GM23248 (cell line): ENCODE measurements at places on chromosomes 7 and 10. TPM values are rescaled to one million over a fixed set of nuclear protein-coding genes. Genes with fewer than 3 reads are reported as not detected.
A peak's percentile ranks its signal among the peaks of the same experiment; 100 is the strongest.

Gene CADPS2
- 0.13 and 0.43 TPM in 2 replicates for total RNA-seq

Gene RAB19
- total RNA-seq = not detected in 2 replicates

Gene AKAP9
- total RNA-seq = 24.1 and 24.7 TPM in 2 replicates

Gene VSIR
- total RNA-seq = 60.8 and 81.6 TPM in 2 replicates

Gene GRID1
- total RNA-seq = not detected in 2 replicates

Gene DNAJC12
- total RNA-seq = 0.76 and 3.4 TPM in 2 replicates

Gene AVL9
- total RNA-seq = 12.0 and 13.3 TPM in 2 replicates

Gene GDF2
- not detected in 2 replicates for total RNA-seq

Gene TBX20
- total RNA-seq = not detected in 2 replicates

- no peak for DNase-seq
Observed at GRCh38 chr10:86651021-86651471, 3.3 kb upstream of the OPN4 start.

DNA sequence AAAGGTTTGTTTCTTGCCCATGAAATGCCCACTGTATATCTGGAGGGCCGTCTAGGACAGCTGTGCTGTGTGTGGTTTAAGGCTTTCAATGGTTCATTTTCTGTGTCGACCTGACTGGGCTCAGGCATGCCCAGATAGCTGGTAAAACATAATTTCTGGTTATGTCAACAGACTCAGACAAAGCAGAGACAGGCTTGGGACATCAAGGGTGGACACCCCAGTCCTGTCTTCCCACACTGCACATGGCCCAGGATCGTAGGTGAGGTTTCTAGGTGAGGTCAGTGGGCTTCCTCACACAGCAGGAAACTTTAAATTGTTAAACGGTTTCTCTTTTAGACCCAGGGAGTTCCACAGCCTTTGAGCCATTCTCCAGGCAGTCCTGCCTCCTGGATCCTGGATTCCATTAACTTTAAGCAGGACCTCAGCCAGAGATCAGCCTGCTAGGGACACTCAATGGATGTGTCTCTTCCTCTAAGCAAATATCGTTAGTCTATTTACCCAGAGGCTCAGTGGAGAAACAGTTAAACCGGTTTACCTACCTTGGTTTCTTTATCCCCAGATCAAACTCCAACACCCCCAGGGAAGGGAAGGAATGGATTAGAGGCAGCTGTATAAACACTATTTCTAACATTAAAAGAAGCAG is 66.4 kb downstream of the ST8SIA6 start:
- DNase-seq = no peak

DNA sequence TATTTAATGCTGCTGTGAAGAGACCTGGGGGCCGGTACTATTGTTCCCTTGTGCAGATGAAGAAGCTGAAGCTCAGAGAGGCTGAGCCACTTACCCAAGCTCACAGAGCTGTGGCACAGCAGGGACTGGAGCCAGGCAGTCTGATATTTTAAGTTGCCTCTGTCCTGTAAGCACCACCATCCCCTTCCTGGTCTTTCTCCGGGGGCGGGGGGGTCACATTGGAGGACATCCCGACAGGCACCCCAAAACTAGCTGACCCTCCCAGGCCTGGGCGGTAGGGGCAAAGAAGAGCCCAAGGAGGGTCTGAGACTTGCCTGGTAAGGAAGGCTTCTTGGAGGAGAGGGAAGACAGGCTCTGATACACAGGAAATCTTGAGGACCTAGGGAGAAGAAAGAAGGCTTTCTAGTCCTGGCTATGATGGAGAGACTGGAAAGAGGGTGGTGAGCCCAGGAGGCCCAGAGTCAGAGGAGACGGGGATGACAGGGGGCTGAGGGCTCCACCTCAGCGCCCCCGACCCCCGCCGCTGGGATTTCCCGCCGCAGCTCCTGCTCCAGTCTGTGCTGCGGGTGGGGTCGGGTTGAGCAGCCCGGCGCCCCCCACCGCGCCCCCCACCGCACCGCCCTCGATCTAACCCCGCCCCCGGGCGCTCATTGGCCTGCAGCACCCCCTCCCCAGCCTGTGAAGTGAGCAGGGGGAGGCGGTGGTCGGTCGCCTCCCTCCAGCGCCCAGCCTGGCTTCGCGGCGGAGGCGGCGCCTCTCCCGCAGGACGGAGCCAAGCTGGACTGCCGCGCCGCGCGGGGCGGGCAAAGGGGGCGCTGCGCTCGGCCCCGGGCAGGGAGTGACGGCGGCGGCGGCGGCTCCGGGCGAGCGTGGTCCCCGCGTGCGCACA is at the start of gene ADCYAP1R1:
Gene ADCYAP1R1 (plus strand): TSS at position 711 of the 889 bp plus-strand sequence. CDS start 10,957 bp downstream, outside the sequence.
- DNase-seq = no peak

- no peak for DNase-seq
Observed at GRCh38 chr10:1272079-1272776, 216.0 kb downstream of the WDR37 start.

GRCh38 chr10:67779465-67780203 is 58.4 kb downstream of the DNAJC12 start:
- DNase-seq = peak; percentile 83

- no peak for DNase-seq
Observed at GRCh38 chr10:48580236-48580635, 24.6 kb downstream of the ARHGAP22 start.

DNA sequence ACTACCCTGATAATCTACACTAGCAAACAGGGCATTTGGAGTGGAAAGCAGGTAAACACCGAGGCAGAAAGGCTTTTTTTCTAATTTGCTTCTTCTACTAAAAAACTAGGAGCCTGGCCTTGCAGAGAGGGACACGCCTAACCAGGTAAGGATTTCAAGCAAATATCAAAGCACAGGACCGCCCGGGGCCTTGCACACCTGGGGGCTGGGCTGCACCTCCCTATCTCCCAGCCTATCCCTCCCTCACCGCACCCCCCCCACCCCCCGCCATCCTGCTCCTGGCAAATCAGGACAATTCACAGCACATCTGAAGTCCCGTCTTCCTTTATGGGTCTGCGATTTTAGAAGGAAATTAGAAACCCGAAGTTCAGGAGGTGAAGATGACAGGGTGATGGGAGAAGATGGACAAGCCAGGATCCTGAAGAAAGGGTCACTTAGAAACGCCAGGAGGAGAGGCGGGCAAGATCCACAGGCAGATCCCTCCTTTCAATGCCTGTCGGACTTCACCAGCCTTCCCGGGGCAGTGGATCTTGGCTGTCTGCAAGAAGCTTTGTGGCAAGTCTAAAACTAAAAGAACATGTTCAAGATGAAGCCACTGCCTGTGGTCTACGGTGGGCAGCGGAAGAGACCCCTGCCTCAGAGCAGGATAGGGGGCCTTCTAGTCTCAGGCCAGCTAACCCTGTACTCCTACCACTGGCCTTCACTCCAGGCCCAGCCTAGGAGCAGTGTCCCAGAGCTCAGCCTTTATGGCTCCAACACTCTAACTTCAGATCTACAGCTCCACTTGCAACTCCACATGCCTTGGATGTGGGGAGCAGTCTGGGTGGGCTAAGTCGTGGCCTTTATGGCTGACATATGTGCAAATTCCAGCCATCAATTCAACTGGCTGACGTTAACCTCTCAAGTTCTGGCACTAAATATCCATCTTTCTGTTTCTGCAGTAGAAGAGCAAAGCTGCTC is 43.9 kb downstream of the TNS3 start:
- peak; percentile 9 for DNase-seq

DNA sequence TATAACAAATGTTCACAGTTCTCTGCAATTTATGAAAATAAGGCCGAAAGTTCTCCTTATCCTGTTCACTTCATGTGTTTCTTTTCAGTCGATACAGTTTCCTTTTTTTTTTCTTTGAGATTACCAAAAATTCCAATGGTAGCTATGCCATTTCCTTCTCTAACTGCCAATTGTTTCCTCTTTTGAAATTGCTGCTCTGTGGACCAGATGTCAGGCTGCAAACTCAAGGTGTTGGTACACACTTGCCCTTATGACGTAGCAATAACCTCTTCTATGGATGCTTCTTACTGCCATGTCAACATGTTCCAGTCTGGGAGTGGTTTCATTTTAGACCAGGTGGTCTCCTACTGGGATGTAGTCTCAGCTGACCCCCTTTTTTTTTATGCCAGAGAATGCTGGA is 52.9 kb downstream of the CASD1 start:
- DNase-seq = peak; percentile 33

GRCh38 chr7:31253532-31253931 is 87.0 kb downstream of the NEUROD6 start:
- no peak for DNase-seq

DNA sequence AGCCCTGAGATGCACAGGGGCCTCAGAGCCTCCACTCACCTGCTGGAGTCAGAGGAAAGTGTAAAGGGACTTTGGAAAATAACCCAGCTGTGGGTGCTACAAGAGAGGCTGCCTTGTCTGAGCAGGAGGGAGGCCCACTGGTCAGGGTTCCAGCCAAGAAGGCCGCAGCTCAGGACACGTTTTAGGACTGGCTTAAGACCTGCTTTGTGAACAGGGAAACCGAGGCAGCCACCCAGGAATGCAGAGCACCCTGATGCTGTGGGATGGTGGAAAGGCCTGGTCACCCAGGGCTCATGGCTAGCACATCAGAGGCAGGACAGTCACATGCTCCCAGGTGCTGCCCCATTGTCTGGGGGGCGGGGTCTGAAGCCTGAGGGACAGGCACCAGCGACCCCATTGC is 38.9 kb upstream of the CHST15 start:
- DNase-seq = no peak

- peak; percentile 55 for DNase-seq
Observed at GRCh38 chr10:51231754-51232153, 157.5 kb downstream of the PRKG1 start.

DNA sequence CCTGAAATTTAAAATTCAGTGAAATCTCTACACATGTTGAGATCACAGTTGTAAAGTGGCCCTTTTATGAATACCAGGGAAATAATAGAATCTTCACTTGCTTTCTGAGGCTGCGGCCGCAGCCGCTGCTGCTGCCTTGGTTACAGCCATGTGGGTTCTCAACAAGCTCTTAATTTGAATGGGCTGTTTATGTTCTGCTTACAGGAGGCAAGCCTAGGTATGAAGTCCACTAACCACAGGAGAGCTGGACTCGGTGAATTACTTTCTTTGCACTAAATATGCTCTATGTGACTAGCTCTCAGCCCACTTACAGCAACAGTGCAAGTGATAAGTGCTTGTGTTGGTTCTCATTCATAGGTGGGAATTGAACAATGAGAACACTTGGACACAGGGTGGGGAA is 410.8 kb downstream of the SFMBT2 start:
- no peak for DNase-seq

GRCh38 chr7:28180364-28181147 is at the start of gene JAZF1:
TSS of gene JAZF1 (minus strand) at chr7:28180795.
- DNase-seq = peak; percentile 68

GRCh38 chr10:22740180-22740579 is 25.8 kb upstream of the PIP4K2A start:
- DNase-seq = no peak

DNA sequence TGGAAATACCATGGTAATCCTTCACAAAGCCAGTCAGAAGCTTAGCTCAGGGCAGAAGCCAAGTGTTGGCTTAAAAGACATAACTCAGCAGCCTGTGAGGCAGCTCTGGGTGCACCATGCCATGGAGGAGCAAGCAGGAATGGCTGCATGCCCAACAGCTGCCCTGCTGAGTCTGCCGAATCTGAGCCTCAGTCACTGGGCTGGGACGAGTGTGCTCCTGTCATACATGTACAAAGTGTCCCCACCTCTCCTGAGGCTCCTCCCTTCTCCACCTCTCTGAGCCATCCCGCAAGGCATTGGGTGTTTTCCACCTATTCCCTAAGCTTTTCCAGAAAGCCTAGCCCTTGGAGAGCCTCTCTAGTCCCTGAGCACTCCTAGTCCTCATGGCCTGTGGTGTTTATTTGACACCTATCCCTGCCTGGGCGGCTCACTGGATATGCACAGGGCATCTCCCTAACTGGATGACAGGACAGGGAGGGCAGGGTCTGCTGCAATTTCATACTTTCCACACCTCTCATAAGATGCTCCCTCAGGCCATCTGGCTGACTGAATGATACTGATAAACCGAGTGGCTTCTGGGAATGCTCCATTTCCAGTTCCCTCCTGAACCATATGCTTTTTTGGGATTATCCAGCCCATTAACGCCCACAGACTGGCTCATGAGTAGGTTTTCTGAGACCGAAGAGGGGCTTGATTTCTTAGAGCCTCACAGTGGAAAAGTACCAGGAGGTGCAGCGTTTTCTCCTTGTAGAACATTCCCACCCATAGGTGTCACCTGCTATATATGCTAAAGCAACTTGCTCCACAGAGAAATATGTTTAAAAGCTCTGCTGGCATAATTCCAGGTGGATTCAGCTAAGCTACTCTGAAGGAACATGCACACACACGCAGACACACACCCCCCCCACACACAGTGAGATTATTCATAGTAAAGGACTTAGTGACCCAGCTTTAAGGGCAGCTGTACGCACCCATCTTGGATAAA is 199.3 kb downstream of the SNX10 start:
- no peak for DNase-seq

DNA sequence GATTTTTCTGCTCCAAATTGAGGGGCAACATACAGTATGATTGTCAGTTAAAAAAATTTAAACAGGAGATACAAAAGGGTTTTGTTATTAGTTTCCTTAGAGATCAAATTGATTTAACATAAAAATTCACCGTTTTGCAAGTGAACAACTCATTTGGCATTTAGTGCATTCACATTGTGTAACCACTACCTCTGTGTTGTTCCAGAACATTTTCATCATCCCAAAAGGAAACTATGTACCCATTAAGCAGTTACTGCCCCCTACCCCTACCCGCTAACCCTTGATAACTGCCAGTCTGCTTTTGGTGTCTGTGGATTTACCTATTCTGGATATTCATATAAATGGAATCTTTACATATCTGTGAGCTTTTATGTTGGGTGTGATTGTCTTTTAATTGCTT is 3.1 kb downstream of the ZRANB1 start:
- DNase-seq = peak; percentile 79

DNA sequence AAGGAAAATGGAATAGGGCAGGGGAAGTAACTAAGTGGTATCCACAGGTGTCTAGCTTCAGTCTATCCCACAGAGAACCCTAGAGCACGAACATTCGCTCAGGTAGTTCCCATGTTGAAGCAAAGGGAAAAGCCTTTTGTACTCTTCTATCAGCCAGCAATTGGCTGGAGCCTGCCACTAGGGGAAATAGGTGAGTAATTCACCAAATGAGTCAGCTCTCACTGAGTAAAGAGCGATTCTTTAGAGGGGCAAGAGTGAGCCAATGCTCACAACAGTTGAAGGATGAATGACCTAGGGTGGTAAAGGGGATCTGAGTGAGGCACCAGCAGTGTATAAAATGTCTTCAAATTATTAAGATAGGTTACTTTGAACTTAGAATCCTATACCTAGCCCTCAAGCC is 94.1 kb upstream of the ZNF800 start:
- peak; percentile 18 for DNase-seq

DNA sequence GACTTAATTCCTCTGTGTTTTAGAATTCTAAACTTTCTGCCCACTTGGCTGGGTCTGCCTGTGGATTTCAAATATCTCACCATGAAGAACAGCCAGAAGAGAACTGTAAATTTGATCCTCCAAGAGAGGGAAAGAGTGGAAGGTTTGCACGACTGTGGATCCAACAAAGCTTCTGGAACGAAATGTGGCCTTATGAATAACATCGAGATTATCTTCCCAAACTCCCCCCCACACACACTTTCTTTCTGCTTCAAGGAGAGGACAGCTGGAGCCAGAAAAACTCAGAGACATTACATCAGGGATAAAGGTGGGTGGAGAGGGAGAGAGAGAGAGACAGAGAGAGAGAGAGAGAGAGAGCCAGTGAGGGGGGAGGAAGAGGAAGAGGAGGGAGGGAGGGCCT is 570.1 kb upstream of the MGMT start:
- DNase-seq = no peak

GRCh38 chr7:120164-120991 is 72.0 kb upstream of the FAM20C start:
- no peak for DNase-seq
